NCI-H510A treated with DMSO at 0.1 percent for 48 hours (cell line): ENCODE measurements at places on chromosomes 2 and 18.

GRCh38 chr2:170493426-170494097 is 221.6 kb upstream of the SP5 start:
- no peak for DNase-seq

GRCh38 chr2:235903782-235904584 is 264.2 kb downstream of the GBX2 start:
- no peak for DNase-seq

DNA sequence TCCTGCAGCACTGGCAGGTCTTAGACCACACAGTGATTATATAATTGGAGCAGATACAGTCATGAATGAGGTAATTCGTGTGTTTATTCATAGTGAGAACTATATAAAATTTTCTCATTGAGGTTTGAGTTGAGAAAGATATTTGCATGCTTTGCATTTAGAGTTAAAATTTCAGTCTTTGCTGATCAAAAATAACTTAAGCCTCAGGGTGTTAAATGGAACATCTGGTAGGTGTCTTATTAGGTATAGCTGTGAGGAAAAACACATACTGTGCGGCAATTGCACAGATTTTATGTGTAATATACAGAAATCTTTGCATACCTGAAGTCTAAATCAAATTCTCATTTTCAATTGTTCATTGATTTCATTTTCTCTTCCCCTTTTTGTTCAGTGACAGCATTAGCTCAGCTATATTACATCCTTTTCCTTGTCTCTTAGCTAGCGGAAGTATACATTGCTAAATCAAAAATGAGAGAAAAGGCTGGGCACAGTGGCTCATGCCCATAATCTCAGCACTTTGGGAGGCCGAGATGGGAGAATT is 21.2 kb downstream of the GORASP2 start:
- no peak for DNase-seq

DNA sequence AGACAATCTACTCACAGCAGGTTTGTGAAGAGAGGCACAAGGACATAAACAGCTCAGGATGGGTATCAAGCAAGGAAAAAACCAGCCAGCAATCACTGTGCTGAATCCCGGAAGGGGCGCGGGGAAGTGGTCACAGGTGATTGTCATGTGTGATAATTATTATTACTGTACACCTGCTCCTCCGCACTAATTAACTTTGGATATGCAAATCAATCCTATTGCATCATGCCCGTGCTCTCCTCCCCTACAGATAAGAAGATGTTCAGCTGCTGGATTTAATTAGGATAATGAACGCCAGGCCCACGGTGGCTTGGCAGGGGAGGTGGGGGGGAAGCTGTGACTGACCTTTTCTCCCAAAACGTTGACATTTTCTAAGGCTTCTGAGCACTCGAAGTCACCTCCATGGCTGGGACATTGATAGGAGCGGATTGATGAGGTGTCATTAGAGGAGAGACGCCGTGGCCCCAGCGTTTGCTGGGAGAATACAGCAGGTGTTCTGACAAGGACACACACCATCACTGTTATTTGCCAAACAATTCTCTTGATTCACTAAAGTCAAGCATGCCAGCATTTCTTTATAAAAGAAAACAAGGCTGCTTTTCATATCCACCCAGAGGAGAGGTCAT is 160.3 kb upstream of the VRK2 start:
- peak; percentile 69 for DNase-seq

GRCh38 chr2:200839513-200839912 is 24.9 kb downstream of the CLK1 start:
- DNase-seq, result no peak

- no peak for DNase-seq
These were observed 265.9 kb upstream of the SALL3 start for GRCh38 chr18:78713726-78714125.

DNA sequence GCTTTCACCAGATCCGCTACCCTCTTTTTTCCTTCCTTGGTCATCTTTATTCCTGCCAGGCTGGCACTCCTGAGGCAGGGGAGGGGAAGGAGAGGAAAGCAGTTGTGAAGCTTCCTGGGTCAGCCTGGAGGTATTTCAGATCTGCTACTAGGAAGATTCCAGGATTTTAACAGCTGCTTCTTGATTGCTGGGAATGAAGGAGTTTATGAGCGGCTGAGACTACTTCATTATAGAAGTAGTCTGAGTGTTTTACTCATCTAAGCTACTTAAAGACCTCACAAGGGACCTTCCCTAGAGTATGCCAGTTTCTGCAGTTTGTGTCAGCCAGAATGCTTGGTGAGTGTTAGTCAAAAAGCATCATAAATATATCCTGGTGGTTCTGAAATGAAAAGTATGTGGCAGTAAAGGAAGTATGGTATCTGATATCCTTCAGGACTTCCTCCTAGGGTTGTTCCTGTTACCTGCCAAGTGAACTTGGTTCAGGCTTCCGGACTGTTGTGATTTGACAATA is 1.9 kb downstream of the TANC1 start:
- no peak for DNase-seq

DNA sequence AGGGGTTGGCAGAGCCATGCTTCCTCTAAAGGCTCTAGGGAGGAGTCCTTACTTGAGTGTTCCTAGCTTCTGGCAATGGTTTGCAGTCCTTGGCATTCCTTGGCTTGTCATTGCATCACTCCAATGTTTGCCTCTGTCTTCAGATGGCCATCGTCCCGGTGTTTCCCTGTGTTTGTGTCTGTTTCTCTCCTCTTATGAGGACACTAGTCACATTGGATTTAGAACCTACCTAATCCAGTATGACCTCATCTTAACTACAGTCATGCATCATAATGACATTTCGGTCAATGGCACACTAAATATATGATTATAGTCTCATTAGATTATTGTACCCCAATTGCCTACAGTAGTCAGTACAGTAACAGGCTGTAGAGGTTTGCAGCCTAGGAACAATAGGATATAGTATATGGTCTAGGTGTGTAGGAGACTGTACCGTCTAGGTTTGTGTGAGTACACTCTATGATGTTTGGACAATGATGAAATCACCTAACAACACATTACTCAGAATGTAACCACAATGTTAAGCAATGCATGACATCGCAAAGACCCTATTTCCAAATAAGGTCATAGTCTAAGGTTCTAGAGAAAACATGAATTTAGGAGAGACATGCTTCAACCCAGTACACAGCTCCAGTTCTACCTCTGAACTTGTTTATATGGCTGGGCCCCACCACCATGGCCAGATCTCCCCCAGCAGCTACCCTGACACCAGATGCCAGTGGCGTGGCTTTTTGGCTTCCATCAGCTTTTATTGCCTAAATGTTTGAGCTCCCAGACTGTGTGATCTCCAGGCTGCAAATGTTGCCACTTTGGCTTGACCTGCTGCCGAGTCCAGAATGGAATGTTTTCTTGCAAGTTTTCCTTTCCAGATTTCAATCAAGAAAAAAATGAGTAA is 22.1 kb downstream of the SRD5A2 start:
- DNase-seq, result no peak

DNA sequence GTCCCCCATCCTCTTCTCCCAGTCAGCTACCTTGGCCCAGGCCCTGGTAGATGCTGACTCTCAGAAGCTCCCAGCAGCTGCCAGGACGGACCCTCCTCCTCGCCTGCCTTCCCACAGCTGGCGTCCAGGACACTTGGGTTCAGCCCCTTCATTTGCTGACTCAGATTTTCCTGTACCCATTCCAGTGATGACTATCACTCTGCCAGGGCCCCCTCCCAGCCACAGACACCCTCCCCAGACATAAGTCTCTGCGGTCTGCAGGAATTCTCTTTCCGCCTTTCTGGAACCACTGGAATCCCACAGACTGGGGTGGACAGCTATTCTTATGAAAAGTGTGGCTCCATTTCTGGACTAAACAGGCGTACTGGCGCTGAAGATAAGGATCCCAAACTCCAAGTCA is 260.3 kb upstream of the EPAS1 start:
- DNase-seq, result no peak

GRCh38 chr2:186725783-186726182 is 31.9 kb downstream of the FAM171B start:
- no peak for DNase-seq

DNA sequence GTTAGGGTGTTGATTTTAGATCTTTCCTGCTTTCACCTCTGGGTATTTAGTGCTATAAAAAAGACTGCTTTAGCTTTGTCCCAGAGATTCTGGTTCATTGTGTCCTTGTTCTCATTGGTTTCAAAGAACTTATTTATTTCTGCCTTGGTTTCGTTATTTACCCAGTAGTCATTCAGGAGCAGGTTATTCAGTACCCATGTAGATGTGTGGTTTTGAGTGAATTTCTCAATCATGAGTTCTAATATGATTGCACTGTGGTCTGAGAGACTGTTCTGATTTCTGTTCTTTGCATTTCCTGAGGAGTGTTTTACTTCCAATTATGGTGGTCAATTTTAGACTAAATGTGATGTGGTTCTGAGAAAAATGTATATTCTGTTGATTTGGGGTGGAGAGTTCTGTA is 167.1 kb upstream of the KYNU start:
- no peak for DNase-seq

GRCh38 chr2:191247381-191248057 is 2.3 kb downstream of the MYO1B start:
- DNase-seq, result no peak

- DNase-seq, result no peak
These were observed 50.7 kb upstream of the ARL5A start for GRCh38 chr2:151878655-151879563.

- no peak for DNase-seq
These were observed 555.5 kb upstream of the TNP1 start for GRCh38 chr2:217415316-217415715.
